ENCODE measurements at places on chromosomes 12 and 14. TPM values are rescaled to one million over a fixed set of nuclear protein-coding genes. Genes with fewer than 3 reads are reported as not detected.

The RPL36AL gene
- 84.6 TPM for total RNA-seq

The CLEC9A gene
- not detected for total RNA-seq

The NT5DC3 gene
- 15.2 TPM for total RNA-seq

The OR6C74 gene
- not detected for total RNA-seq

The C12orf50 gene
- not detected for total RNA-seq

The UBR7 gene
- total RNA-seq: 22.0 TPM

The ADIPOR2 gene
- total RNA-seq: 49.4 TPM

The CNTN1 gene
- total RNA-seq: 0.49 TPM

The PAPLN gene
- total RNA-seq: 0.79 TPM

The SLC17A8 gene
- not detected for total RNA-seq

The MSI1 gene
- 0.06 TPM for total RNA-seq

The FOXN4 gene
- total RNA-seq: not detected

The MDM1 gene
- 3.5 TPM for total RNA-seq

DNA sequence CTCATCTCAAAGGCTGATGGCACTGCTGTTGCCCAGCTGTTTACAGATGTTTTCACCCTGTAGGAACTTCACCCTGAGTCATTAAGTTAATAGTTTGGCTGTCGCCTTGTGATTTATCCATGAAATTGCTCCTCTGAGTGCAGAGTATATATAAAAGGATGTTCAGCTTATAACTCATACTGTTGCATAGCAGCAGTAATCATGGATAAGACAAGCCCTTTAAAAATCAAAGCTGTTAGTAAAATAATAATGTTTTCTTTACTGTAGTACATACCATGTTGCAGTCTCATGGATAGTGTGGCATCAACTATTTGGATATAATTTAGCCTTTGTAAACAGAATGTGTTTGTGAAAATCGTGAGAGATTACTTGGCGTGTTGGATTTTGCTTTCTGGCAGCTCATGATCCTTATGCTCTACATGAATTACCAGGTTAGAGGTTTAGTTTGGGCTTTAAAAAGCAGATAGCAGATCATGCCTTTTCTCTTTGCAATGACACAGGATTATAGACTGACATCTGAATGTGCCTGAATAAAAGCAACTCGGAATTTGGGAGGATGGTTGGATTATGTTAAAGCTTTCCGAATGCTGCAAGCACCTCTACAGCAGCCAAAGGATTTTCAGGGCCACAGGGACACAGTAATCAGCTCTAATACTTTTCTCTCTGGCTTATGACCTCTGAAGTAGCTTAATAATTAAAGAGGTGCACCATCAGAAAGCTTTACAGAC is 279.7 kb upstream of the ATP2B1 start:
- no peak for DNase-seq

- no peak for DNase-seq
Measured at GRCh38 chr12:101782273-101782731, 43.0 kb upstream of the SYCP3 start.

- no peak for DNase-seq
Measured at GRCh38 chr12:102573237-102573636, 92.9 kb upstream of the IGF1 start.

GRCh38 chr14:99773521-99774497 is 19.4 kb upstream of the EML1 start:
- no peak for DNase-seq

GRCh38 chr14:76019676-76020075 is 34.1 kb downstream of the IFT43 start:
- no peak for DNase-seq

DNA sequence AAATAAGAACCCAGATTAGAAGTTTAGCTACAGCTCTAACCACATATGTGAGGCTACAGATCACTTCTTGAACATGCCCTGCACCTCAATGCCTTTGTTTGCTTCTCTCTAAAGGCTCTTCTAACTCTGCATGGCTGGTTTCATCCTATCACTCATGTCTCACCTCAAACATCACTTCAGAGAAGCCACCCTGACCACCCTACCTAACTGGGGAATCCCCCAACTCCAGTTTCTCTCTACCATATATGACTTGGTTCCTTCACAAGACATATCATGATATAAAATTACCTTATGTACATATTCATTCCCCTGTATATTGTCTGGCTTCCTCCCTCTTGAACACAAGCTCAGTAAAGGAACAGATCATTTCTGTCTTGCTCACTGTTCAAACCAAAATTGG is 250.2 kb upstream of the GRIP1 start:
- no peak for DNase-seq

DNA sequence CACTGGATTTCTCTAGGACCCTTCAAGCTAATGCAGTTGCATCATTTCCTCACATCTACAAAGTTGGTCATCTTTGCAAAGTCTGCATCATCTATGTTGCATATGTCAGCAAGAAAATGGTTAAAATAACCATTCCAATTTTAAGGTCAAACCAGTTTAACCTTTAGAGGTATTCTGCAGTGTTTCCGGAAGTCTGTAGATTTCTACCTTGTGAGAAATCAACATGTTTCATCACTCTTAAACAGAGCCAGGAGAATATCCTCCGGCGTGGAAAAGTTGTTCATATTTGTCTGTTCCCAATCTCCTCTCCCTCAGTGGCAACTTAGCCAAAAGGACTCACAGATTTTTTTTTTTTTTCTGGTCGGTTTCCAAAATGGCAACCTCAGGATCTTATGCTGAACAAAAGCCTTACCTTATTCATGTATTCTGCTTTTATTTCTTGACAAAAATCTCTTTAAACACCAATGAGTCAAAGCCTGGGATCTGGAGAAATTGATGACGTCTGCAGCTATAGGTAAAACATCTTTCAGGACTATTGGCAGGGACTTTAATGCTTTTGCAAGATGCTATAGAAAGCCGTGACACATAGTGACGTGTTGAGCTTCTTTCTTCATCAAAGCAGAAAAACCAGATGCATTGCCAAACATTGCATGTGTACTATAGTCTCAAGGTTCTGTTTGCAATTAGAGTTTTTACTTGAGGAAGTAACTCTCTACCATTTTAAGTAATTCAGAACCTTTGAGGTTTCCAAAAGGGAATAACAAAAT is 16.0 kb upstream of the CDK17 start:
- no peak for DNase-seq

GRCh38 chr14:71163050-71163841 is 256.0 kb downstream of the PCNX1 start:
- DNase-seq: no peak

- no peak for DNase-seq
Measured at GRCh38 chr14:30355431-30355913, 203.5 kb upstream of the G2E3 start.

DNA sequence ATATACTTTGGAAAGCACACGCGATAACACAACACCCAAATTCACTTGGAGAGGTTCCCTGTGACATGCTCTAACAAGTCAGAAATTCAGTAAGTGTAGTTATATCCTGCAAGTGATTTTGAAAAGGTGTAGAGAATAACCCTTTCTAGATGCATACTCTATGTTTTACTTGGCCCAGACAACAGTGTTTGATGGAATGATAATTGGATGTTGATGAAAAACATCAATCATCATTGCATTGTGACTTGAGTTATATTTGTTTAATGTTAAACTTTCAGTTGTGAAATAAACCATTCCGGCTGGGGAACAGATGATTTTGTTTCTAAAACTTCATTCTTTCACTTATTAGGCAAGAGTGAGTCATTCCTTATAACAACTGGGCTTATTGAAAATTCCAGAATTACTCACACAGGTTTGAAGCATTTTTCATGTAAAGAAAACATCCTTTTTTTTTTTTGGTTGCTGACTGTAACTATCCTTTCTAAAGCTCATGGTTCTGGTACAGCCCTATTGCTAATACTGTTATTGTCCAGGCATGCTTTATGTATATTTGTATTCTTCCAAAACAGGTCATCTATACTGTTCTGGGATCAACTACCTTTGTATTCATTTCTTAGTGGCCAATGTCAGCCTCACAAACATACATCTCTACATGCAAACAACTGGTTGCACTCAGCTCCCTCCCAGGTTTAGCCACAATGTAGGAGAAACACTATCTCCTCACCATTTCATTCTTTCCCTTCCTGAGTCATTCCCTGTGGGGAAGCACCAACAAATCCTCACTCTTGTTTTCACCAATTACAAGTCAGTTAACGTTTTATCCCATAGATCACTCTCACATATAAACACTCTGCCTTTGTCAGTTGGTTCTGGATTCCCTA is 121.2 kb upstream of the LRIG3 start:
- DNase-seq: no peak

DNA sequence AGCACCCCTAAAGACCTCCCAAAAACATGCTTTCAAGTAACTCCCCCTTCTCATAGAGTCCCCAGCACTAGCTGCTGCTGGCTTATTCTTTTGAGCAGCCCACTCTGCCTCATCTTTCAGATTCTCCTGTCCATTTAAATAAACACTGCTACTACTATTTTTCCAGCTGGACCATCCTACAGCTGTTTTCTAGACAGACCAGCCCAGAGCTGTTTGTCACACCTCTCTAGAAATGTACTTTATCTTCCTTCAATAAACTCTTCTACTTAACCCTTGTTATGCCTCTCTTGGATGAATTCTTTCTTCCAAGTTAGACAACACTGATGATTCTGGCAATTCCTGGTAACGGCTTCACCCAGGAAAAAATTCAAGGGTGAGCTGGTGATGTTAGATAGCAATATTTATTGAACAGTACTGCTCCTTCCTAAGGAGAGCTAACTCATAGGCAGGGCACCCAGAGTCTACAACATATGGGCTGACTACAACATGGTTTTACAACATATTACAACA is 995.7 kb downstream of the LRFN5 start:
- DNase-seq: no peak

GRCh38 chr12:122023339-122024131 is 1.9 kb downstream of the BCL7A start:
- DNase-seq: peak; percentile 73

All from psoas muscle (tissue), 8 donors.